ENCODE measurements at places on chromosomes 7 and 10.

GRCh38 chr7:8354503-8354902, 78.9 kb upstream of the NXPH1 start:
- no peak for DNase-seq

DNA sequence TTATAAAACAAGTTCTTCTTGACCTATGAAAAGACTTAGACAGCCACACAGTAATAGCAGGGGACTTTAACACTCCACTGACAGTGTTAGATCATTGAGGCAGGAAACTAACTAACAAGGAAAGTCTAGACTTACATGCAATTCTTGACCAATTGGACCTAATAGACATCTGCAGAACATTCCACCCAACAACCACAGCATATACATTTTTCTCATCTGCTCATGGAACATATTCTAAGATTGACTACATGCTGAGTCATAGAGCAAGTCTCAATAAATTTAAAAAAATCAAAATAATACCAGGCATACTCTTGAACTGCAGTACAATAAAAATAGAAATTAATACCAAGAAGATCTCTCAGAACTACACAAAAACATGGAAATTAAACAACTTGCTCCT, 219.5 kb upstream of the HPS1 start:
- DNase-seq = no peak

DNA sequence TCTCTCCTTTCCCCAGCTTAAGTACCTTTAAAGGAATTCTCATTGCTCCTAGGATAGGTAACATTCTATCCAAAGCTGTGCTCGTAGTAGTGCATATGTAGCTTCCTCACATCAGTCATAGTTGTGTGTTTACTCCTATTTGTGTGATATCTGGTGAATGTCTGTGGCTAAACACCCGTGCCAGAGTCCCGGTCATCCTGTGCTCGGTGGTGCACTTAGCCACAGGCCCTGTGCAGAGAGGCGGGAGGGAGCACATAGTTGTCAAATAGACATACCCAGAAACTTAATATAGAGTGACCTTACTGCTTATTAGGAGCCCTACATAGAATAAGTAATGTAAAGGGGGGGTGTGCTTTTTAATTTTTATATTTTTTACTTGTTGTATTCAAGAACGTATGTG, 76.6 kb downstream of the RBM33 start:
- DNase-seq = no peak

GRCh38 chr7:92633211-92633906, 43.2 kb upstream of the FAM133B start:
- DNase-seq = no peak

GRCh38 chr7:132489776-132490237, 86.5 kb downstream of the PLXNA4 start:
- no peak for DNase-seq

DNA sequence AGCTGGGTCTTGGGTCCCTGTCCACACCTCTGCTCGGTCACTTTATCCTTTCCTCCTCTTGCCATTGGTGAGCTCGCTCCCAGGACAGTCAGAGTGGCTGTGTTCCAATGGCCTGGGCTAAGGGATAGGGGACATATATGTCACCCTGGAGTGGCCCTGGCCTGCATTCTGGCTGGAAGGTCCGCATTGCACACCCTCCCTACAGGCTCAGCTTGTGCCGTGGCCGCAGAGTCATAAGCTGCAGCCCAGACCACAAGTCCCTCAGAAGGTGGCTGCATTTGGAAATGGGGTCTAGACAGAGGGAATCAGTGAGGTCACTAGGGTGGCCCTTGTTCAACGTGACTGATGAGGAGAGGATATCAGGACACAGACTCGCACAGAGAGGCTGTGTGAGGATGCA, 363.8 kb upstream of the SHH start:
- no peak for DNase-seq

DNA sequence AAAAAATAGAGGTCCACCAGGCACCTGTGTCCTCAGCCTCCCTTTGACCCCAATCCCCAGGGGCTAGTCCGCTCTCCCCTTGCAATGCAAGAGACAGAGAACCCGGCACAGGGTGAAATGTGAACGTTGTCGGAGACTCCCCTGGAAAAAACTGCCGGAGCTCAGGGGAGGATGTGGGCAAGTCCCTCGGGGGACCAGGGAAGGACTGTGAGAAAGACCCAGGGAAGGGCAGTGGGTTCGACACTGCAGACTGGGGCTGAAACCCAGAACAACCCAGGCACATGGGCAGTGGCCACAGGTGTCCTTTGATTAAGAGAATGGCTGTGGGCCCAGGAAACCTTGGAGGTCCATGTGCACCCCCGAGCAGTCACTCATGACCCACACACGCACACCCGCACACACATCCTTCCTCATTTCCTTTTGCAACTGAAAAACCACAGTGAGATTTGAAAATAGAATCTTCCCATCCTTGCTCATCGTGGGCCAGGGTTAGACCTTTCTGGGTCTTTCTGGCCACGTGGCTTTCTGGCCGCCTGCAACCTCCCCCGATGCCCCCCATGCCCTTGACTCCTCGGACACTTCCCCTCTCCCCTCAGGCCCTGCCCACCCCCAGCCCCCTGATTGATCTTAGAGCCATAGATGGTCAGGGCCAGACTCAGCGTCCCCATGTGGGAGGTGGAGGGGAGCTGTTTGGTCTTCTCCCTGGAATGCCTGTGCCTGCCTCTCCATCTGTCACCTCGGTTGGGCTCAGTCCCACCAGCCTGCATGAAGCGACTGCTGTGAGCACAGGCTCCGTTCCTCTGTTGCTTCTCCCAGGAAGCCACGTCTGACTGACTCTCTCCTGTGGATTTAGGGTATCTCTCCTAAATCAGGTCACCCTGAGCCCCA, 7.9 kb downstream of the LAT2 start:
- no peak for DNase-seq

DNA sequence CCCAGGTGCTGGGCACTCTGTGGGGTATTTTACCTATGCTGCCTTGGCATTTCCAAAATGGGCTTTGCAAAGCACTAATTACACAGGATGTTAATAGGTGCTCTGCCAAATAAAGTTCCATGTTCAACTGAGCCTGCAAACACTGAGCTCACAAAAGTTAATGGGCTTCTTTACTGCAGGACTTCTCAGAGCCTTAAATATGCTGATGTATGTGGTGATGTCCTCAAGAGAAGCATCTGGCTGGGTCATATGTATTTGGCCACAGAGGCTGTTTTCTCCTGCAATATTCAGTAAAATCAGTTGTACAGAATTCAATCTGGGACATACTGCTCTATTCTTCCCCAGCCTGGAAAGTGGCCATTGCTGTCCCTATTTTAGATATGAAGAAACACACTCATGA, 31.3 kb downstream of the GRID1 start:
- no peak for DNase-seq

- DNase-seq = no peak
Measured at GRCh38 chr10:88158526-88159122, 295.2 kb downstream of the PTEN start.

DNA sequence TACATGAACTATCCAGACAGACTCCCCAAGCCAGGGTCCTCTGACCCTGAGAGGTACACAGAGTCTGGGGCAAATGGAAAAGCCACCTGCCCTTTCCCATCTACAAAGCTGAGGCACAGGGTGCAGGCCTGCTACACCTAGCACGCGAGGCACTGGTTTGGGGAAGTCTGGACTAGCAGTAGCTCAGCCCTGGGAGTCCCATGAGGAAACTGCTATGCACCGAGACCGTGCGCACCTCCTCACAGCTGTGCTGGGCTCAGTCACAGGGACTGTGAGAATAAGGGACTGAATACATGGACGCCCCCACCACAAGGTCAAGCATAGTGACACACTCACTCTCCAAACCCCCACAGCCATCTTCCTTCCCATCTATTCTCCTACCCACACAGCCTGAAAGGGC, 8.2 kb downstream of the MAT1A start:
- no peak for DNase-seq

DNA sequence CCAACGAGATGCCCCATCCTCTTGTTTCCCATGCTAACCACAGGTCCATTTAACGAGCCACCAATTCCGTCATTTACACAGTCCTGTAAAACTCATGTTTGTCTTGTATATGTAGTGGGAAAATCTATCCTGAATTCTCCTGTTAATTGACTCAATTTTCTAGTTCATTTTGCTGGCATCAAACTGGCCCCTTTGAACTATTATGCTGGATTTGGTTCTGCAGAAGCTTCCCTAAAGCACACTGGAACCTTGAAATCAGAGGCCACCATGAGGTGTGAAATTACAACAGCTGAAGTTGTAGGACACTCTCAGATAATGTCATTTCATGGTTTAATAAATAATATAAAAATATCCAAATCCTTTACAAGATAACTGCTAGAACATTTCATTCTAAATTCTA, 129.8 kb upstream of the AKR1E2 start:
- no peak for DNase-seq

- DNase-seq = no peak
Measured at GRCh38 chr7:127891144-127891543, 140.1 kb downstream of the LRRC4 start.

GRCh38 chr10:72525689-72526088, 100.2 kb downstream of the MICU1 start:
- no peak for DNase-seq

DNA sequence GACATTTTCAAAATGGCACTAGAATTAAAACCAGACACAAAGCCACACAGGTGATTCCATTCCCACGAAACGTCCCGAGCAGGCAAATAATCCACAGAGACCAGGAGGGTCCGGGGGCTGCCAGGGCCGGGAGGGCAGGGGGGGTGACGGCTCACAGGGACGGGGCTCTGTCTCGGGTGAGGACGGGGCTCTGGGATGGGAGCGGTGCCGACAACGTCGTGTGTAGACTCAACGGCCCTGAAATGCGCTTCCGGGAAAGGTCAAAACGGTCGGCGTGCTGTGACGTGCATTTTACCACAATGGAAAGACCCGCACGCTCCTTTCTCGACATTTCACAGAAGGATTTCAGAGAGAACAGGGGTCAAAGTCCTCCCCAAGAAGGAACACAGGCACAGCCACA, 63.3 kb upstream of the PDGFA start:
- DNase-seq = no peak

DNA sequence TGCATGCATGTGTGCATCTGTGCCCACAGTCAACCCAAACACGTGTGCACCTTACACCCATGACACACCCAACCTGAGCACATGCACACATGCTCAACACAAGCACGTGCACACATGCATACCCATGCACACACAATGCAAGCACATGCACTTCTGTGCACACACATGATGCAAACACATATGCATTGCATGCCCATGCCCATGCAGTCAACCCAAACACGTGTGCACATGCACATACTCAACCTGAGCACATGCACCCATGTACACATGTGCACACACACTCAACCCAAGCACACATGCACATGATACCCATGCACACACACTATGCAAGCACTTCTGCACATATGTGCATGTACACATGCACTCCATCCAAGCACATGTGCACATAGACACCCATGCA, 84.5 kb upstream of the FAM20C start:
- DNase-seq = no peak

DNA sequence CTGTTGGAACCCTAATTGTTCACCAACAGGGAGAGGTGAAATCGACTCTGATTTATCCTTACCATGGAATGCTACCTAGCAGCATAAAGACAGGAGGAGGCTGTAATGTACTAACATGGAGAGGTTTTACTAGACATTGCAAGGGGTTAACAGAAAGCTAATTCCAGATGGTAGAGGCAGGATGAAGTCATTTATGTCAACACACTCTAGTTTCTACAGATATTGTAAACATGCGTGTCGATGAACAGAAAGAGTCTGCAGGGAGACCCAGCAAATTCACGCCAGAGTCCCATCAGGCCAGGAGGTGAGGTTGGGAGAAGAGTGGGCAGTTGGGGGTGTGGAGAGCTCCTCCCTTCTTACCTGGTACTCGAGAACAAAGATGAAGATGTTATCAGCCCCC, 7.0 kb downstream of the NPC1L1 start:
- DNase-seq = no peak

GRCh38 chr10:104123397-104123796, 1.4 kb downstream of the SFR1 start:
- no peak for DNase-seq

GRCh38 chr10:6201516-6201975, 1.2 kb upstream of the PFKFB3 start:
- peak; percentile 63 for DNase-seq

Data from stimulated activated CD4-positive, alpha-beta T cell treated with anti-CD3 and anti-CD28 coated beads, Interleukin-15, amount 100 ng/mL, for 1 hour (primary cell).